Right lobe of liver (tissue), 6 donors: ENCODE measurements at places on chromosomes 11 and 22. TPM values are rescaled to one million over a fixed set of nuclear protein-coding genes. Genes with fewer than 3 reads are reported as not detected.

Gene SMIM35
- not detected for total RNA-seq

Gene CEP126
- total RNA-seq, result 0.49 TPM

Gene DKK3
- total RNA-seq, result 3.7 TPM

Gene OR52B6
- not detected for total RNA-seq

Gene POU2F3
- total RNA-seq, result not detected

Gene TMPRSS5
- total RNA-seq, result 0.72 TPM
